Activated CD8-positive, alpha-beta memory T cell treated with anti-CD3 and anti-CD28 coated beads, Interleukin-2, amount 10 ng/mL, durations not matched to agents 7 days and 5 days (primary cell): ENCODE measurements at places on chromosomes 16 and 17. TPM values are rescaled to one million over a fixed set of nuclear protein-coding genes. Genes with fewer than 3 reads are reported as not detected.

DNA sequence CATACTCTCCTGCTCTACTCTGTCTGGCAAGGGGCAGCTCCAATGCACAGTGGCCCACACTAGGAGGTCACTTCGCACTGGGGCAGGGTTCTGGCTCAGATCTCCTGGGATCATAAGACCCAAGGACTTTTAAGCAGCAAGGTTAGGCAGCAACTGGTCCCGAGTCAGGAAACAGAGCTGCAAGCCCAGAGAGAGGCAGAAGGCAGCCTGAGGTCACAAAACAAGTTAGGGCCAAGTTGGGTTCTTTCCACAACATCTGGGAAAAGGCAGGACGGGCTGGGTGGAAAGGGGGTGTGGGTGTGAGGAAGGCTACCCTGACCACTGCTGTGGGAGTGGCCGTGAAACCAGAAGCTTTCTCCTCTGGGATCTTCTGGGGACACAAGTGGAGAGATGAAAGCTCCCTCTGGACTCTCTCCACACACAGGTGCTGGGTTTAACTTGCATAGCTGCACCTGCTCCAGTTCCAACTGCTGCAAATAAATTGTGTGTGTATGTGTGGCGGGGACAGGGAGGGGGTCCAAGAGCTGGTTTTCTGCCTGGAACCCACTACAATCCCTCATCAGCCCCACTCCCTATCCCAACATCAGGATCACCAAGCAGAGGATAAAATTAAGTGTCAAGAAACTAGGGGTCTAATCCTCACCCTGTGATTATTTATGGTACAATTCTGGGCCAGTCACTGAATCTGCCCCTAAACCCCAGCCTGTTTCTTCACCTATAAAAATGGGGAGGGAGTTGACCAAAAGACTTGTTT lies 8.0 kb upstream of the TSPOAP1 start:
- H3K27me3 ChIP-seq = peaks cover 3% of the 10 kb centered on the region
- peaks cover 37% of the 10 kb centered on the region for H3K4me1 ChIP-seq
- peaks cover 48% of the 10 kb centered on the region for H3K36me3 ChIP-seq
- peak overlapping the region; percentile 83 for H3K4me3 ChIP-seq
- DNase-seq = peak; percentile 60

DNA sequence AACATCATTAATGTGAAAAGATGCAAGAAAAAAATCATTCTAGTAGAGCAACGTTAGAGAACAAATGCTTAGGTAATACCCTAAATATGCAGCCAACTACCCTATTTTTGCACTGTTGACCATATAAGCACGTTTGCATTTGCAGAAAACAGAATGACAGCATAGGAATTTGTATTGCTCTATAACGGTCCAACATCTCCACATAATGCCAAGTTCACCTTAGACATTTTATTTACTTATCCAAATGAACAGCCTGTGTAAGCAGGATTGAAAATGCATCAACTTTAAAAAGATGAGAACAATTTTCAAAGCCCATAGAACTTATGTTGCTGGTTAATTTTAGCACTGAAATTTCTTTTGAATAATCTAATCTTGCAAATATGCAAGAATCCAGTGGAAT lies 19.1 kb upstream of the RSL1D1 start:
- DNase-seq = no peak
- H3K4me3 ChIP-seq = no peak overlapping the region
- H3K27me3 ChIP-seq = no peaks in the 10 kb centered on the region
- H3K36me3 ChIP-seq = peaks cover 18% of the 10 kb centered on the region
- H3K27ac ChIP-seq = no peak overlapping the region

DNA sequence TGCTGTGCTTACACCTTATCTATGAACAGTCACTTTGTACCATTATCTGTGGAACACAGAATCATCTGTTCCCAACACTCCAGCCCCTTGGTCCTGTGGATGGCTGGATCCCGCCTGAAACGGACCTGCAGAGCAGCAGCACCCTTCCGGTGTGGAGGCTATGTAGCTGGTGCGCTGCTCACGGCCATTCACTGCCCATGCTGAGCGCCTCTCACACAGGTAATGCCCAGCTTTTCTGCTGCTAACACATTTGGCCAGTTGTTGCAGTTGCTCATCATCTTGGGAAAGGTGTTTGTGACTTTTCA lies 11.4 kb upstream of the PLK1 start:
- no peak for DNase-seq
- H3K36me3 ChIP-seq = peaks cover 81% of the 10 kb centered on the region
- no peak overlapping the region for H3K4me3 ChIP-seq
- no peak overlapping the region for H3K27ac ChIP-seq

GRCh38 chr16:86038926-86039310 lies 140.0 kb downstream of the IRF8 start:
- H3K27me3 ChIP-seq = peaks cover 20% of the 10 kb centered on the region
- H3K27ac ChIP-seq = no peak overlapping the region
- no peaks in the 10 kb centered on the region for H3K36me3 ChIP-seq
- peaks cover 6% of the 10 kb centered on the region for H3K4me1 ChIP-seq

GRCh38 chr16:54140057-54140787 lies 146.4 kb downstream of the IRX3 start:
- H3K4me3 ChIP-seq = no peak overlapping the region
- no peaks in the 10 kb centered on the region for H3K4me1 ChIP-seq
- peaks cover 14% of the 10 kb centered on the region for H3K27me3 ChIP-seq

GRCh38 chr16:29974291-29975133 lies 844 bp downstream of the TAOK2 start:
- peaks cover 32% of the 10 kb centered on the region for H3K36me3 ChIP-seq
- H3K27ac ChIP-seq = peak overlapping the region; percentile 95
- peak overlapping the region; percentile 81 for H3K4me3 ChIP-seq
- H3K27me3 ChIP-seq = no peaks in the 10 kb centered on the region

GRCh38 chr17:81440511-81441244 lies 45.4 kb downstream of the BAHCC1 start:
- H3K27me3 ChIP-seq = no peaks in the 10 kb centered on the region
- H3K27ac ChIP-seq = no peak overlapping the region
- H3K4me1 ChIP-seq = peaks cover 6% of the 10 kb centered on the region
- no peak for DNase-seq
- no peak overlapping the region for H3K4me3 ChIP-seq

DNA sequence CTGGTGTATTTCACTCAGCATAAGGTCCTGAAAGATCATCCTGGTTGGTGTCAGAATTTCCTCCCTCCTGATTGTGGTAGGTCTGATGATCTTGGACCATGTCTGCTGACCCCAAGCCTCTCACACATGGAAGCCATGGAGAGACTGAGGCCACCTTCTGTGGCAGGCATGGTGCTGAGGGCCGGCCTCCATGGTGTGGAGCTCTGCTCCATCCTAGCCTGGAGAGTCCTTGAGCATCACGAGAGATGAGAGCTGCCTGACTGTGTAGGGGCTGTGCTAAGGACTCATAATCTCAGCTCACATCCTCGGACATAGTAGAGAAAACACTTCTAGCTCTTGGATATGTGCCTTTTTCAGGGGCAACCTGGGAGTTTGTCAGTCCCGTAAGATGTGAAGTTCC lies 40.6 kb downstream of the MPRIP start:
- H3K27me3 ChIP-seq = no peaks in the 10 kb centered on the region
- no peak overlapping the region for H3K4me3 ChIP-seq
- H3K27ac ChIP-seq = no peak overlapping the region
- H3K36me3 ChIP-seq = peaks cover 5% of the 10 kb centered on the region
- H3K4me1 ChIP-seq = peaks cover 5% of the 10 kb centered on the region

GRCh38 chr17:55266051-55266957 lies 1.5 kb downstream of the HLF start:
- H3K27me3 ChIP-seq = peaks cover 88% of the 10 kb centered on the region
- DNase-seq = no peak
- no peak overlapping the region for H3K4me3 ChIP-seq
- no peak overlapping the region for H3K27ac ChIP-seq
- H3K36me3 ChIP-seq = no peaks in the 10 kb centered on the region

DNA sequence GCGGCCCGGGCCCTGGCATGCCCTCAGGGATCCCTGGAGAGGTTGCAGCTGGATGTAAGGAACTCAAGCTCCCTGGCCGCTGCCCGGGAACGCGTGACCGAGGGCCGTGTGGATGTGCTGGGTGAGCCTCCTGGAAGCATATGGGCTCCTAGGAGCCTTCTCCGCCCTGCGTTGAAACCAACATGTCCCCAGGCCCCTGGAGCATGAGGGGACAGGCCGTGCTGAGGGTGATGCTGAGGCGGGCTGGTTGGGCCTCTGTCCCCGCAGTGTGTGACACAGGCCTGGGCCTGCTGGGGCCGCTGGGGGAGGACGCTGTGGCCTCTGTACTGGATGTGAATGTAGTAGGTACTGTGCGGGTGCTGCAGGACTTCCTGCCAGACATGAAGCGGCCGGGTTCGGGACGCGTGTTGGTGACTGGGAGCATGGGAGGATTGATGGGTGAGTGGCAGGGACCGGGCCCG lies 5.7 kb upstream of the HSD17B1 start:
- no peaks in the 10 kb centered on the region for H3K27me3 ChIP-seq
- H3K4me1 ChIP-seq = peaks cover 12% of the 10 kb centered on the region
- no peaks in the 10 kb centered on the region for H3K36me3 ChIP-seq

DNA sequence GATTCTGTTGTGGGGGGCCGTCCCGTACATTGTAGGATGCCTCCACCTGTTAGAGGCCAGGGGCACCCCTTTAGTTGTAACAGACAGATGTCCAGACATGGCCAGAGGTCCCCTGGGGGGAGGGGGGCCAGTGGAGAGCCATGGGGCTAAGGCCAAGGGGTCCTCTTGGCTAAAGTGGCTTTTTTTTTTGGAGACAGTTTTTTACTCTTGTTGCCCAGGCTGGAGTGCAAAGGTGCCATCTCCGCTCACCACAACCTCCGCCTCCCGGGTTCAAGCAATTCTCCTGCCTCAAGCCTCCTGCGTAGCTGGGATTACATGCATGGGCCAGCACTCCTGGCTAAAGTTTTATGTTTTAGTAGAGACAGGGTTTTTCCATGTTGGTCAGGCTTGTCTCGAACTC lies 229.0 kb downstream of the CPPED1 start:
- H3K4me1 ChIP-seq = peaks cover 24% of the 10 kb centered on the region
- H3K4me3 ChIP-seq = no peak overlapping the region
- no peak for DNase-seq
- H3K36me3 ChIP-seq = peaks cover 4% of the 10 kb centered on the region
- H3K27ac ChIP-seq = no peak overlapping the region

- no peak overlapping the region for H3K27ac ChIP-seq
- peaks cover 35% of the 10 kb centered on the region for H3K4me1 ChIP-seq
- H3K4me3 ChIP-seq = no peak overlapping the region
- no peaks in the 10 kb centered on the region for H3K36me3 ChIP-seq
- H3K27me3 ChIP-seq = no peaks in the 10 kb centered on the region
Measured at GRCh38 chr16:85573696-85574641, 39.2 kb upstream of the GSE1 start.

- H3K27ac ChIP-seq = no peak overlapping the region
- H3K4me3 ChIP-seq = no peak overlapping the region
- DNase-seq = no peak
- H3K27me3 ChIP-seq = peaks cover 55% of the 10 kb centered on the region
Measured at GRCh38 chr17:37714897-37715296, 30.0 kb downstream of the HNF1B start.

DNA sequence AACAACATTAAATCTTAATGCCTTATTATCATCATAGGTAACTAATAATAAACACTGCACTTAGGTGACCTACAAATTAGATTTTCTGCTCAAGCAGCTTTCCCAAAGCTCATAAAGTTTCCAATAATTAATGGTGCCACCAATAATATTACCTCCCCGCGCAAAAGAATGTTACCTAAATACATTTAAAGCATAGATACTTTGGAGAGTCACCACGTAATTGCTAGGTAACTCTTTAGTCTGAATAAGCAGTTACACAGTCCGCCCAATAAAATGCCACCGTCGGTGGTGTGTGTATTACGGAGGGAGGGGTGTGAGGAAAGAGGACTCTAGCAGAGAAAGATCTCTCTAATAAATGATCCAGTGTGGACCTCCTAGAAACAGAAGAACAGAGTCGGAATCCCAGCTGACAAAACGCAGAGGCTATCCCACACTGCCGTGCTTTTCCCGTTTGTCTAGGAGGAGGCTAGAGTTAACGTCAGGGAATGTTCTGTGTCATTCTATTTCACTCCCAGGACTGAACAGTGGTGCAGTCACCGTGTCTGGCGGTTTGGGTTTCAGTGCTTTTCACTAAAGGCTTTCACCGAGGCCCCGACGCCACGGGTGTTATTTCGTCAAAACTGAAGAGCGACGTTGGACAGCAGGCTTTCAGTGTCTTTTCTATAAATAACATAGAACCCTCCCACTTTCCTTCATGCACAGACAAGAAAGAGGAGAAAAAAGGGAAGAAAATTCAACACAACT lies 630 bp downstream of the RNFT1 start:
- peaks cover 19% of the 10 kb centered on the region for H3K4me1 ChIP-seq
- H3K27me3 ChIP-seq = no peaks in the 10 kb centered on the region
- H3K36me3 ChIP-seq = peaks cover 8% of the 10 kb centered on the region
- peak overlapping the region; percentile 80 for H3K4me3 ChIP-seq

DNA sequence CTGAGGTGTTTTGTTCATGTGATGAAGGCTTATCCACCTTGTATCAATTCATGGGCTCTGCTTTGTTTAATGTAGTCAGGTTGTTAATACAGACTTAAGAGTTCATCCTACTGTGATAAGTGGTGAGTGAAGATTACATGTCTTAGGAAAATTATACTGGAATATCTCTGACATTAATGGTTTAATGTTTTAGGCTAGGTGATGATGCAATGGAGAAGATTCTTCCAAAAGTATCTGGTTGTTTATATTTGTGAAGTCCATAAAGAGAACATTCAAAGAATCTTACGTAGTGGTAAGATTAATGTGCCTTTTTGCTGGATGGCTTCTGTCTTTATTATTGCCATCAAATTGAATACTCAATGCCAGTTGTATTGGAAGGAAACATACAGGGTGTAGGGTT lies 236.4 kb downstream of the BCAS3 start:
- no peak for DNase-seq
- peaks cover 2% of the 10 kb centered on the region for H3K36me3 ChIP-seq
- H3K27ac ChIP-seq = no peak overlapping the region
- H3K4me3 ChIP-seq = no peak overlapping the region

GRCh38 chr17:17727111-17727659 lies 45.9 kb downstream of the RAI1 start:
- H3K27ac ChIP-seq = no peak overlapping the region
- peaks cover 18% of the 10 kb centered on the region for H3K4me1 ChIP-seq
- DNase-seq = no peak
- H3K27me3 ChIP-seq = peaks cover 34% of the 10 kb centered on the region
- H3K36me3 ChIP-seq = no peaks in the 10 kb centered on the region
- H3K4me3 ChIP-seq = no peak overlapping the region

Gene PIP4K2B
- total RNA-seq = 37.6 TPM

Gene KAT2A
- 58.2 TPM for total RNA-seq

Gene KCNAB3
- 6.6 TPM for total RNA-seq

Gene HS3ST2
- total RNA-seq = not detected

Gene NOXO1
- total RNA-seq = 0.26 TPM
